ENCODE measurements at places on chromosomes 5 and 9. TPM values are rescaled to one million over a fixed set of nuclear protein-coding genes. Genes with fewer than 3 reads are reported as not detected.
A peak's percentile ranks its signal among the peaks of the same experiment; 100 is the strongest.

BTNL3 gene
- total RNA-seq = not detected

DNA sequence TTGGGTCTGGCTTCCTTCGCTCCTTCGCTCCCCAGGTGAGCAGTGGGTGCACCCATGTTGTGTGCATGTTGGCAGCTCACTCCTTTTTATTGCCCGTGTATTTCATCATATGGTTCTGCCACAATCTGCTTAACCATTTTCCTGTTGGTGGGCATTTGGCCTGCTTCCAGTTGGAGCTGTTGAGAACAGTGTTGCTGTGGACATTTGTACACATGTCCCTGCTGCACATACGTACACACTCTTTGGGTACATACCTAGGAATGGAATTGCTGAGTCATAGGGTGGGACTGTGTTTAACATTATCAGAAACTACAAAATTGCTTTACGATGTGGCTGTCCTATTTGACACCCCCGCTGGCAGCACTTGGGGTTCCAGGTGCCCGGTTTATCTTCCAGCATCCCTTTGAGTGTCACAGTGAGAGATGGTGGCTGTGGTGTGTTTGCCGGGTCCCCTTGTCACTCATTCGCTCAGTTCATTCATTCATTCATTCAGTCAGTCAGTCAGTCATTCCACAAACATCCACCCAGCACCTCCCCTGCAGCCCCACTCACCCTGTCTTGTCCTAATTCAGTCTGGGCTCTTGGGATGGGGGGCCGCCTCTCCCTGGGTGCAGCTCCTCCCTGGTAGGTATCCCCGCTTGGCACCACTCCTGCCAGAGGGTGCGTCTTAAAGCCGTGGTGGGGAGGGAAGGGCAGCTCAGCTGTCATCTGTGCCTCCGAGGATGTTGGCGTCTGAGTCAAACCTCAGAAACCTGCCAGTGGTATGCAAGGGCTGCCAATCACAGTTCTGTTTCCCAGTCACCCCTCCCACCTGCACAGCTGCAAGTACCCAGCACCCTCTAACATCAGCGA lies 7.9 kb upstream of the FIBCD1 start:
- no peaks in the 10 kb centered on the region for H3K27me3 ChIP-seq
- no peak overlapping the region for H3K4me3 ChIP-seq
- no peaks in the 10 kb centered on the region for H3K36me3 ChIP-seq

- H3K4me3 ChIP-seq = no peak overlapping the region
- no peak overlapping the region for H3K27ac ChIP-seq
- no peaks in the 10 kb centered on the region for H3K27me3 ChIP-seq
- H3K4me1 ChIP-seq = peaks cover 8% of the 10 kb centered on the region
- no peaks in the 10 kb centered on the region for H3K36me3 ChIP-seq
- no peak for DNase-seq
Measured at GRCh38 chr5:126138281-126138931, 284.8 kb upstream of the GRAMD2B start.

DMRT1 gene
- total RNA-seq = not detected

DNA sequence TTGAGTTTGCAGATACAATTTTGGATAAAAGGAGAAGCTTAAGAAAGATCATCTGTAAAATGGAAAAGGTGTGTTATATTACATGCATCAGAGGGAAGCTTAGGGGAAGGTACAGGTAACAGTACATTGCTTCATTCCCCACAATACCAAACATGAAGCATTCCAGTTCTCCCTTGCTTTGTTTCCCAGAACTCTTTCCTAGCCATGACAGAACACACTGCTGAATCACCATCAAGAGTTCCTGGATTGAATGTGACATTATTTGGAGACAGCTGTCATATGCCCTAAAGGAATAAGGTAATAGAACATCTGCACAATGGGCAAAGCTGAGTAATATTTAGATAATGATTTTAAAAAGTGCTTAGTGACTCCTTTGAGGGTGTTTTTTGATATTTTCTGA lies 303.5 kb upstream of the ST8SIA4 start:
- no peaks in the 10 kb centered on the region for H3K4me1 ChIP-seq
- H3K4me3 ChIP-seq = no peak overlapping the region
- no peaks in the 10 kb centered on the region for H3K36me3 ChIP-seq
- H3K27ac ChIP-seq = no peak overlapping the region

DNA sequence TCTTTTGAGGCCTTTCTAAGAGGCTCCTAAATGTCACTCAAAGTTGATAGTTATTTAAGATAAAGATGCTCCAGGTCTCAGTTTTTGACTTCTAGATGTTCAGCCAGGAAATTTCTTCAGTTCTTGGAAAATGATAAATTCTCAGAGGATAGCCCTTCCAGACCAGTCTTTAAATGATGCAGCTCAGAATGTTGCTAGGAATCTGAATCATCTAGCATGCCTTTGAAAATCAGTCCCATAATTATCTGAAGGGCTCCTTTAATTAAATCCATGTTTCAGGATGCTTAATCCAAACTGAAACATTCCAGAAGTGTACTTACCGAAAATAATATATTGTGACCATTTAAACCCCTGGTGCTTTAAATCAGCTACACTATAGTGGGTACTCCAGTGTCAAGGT lies 107.5 kb upstream of the FBN2 start:
- no peak overlapping the region for H3K27ac ChIP-seq
- no peaks in the 10 kb centered on the region for H3K36me3 ChIP-seq
- H3K4me3 ChIP-seq = no peak overlapping the region

DNA sequence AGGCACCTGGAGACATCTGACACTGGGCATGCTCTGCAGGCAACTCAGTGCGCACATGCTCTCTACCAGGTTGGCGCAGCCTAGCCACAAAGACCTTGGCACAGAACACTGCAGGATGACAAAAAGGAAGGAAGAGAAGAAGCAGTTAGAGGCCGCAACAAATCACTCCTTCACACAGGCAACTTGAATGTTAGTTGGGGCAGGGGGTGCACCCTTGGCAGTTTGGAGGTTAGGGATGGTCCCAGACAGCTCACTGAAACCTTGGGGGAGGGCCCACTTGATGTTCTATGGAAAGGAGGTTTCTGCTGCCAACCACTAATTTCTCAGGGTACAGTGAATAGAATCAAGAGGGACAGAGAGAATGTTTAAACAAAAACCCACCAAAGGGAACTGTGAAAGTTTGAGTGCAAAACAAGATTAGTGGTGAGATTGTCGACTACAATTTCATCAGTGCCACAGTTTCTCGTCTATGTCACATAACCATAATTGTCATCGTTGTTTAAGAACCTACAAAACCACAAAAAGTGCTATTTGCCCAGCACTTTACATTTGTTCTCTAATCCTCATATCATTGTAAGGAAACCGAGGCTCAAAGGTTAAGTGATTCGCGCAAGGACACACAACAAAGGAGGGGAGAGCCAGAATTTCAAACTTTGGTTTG lies 48.7 kb downstream of the FBXW11 start:
- H3K27ac ChIP-seq = no peak overlapping the region
- DNase-seq = no peak
- no peaks in the 10 kb centered on the region for H3K27me3 ChIP-seq
- no peak overlapping the region for H3K4me3 ChIP-seq
- H3K36me3 ChIP-seq = no peaks in the 10 kb centered on the region

- no peaks in the 10 kb centered on the region for H3K27me3 ChIP-seq
- no peaks in the 10 kb centered on the region for H3K36me3 ChIP-seq
- no peak overlapping the region for H3K4me3 ChIP-seq
- peak; percentile 48 for DNase-seq
- peaks cover 18% of the 10 kb centered on the region for H3K4me1 ChIP-seq
- H3K27ac ChIP-seq = no peak overlapping the region
Measured at GRCh38 chr9:90964101-90965020, 162.7 kb downstream of the SYK start.

DOCK8 gene
- total RNA-seq = 2.0 TPM

- peak; percentile 43 for DNase-seq
- H3K36me3 ChIP-seq = no peaks in the 10 kb centered on the region
- no peak overlapping the region for H3K27ac ChIP-seq
- peaks cover 2% of the 10 kb centered on the region for H3K4me1 ChIP-seq
- H3K4me3 ChIP-seq = no peak overlapping the region
Measured at GRCh38 chr5:90135779-90136378, 273.7 kb downstream of the CETN3 start.
